ENCODE measurements at places on chromosomes 7 and 10.

DNA sequence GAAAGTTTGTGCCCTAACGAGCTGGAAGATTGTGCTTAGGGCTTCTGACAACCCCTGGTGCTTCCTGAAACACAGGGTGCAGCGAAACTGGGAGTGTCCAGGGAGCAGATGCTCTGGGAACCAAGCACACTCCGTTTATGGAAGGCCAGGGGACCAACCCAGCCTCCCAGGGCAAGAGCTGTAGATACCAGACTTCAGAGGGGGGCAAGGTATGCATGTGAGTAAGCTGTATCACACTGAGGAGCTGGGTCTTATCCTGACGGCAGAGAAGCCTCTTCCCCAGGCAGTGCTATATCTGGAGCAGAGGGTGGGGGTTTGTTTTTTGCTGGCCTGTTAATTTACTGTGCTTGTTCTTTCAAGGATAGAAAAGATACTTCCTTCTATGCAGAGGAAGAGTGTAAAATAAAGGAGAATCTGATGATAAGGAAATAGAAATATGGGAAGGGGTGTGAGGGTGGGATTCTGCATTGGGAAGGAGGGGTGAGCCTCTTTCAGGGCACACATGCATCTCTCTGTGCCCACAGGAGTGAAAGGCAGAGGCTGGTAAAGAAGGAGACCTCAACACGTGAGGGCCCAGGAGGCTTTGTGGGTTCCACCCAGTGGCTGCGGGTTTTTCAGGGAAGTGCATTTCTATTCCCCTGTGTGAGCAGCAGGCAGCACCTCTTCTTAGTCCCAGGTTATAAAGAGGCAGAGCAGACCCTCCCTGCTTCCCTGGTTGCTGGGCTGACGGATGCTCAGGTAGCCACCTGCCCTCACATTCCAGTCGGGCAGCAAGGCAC lies 314.1 kb downstream of the TCERG1L start:
- no peak for DNase-seq

DNA sequence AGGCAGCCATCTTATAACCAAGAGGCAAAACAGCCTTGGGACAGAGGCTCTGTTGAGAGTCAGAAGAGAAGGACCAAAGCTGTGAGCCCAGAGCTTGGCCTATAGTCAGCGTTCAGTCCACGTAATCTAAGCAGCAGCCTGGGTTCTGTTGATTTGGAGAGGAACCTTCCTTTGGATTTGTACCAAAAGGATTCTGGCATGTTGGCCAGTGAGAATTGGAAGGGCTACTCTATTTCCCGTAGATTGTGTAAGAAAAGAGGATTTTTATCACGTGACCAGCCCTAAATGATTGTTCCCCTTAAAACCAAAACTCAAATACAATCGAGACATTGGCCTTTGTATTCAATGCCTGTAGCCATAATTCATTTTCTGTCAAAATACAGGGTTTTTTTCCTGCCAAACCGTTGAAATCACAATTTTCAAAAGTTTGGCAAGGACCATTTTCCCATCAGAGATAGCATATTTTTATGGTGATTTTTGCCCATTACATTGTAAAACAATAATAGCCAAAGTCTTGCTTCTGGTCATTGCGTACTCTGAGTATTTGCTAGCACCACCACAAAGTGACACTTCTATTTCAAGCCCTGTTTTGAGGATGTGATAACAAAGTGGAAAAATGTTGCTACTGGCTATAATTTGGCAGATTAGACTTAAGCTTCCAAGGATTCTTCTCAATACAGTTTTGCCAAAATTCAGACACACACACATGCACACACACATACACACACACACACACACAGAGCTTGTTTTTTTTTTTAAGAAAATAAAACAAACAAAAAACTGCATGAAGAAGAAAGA lies 23.1 kb upstream of the BMPER start:
- no peak for DNase-seq

DNA sequence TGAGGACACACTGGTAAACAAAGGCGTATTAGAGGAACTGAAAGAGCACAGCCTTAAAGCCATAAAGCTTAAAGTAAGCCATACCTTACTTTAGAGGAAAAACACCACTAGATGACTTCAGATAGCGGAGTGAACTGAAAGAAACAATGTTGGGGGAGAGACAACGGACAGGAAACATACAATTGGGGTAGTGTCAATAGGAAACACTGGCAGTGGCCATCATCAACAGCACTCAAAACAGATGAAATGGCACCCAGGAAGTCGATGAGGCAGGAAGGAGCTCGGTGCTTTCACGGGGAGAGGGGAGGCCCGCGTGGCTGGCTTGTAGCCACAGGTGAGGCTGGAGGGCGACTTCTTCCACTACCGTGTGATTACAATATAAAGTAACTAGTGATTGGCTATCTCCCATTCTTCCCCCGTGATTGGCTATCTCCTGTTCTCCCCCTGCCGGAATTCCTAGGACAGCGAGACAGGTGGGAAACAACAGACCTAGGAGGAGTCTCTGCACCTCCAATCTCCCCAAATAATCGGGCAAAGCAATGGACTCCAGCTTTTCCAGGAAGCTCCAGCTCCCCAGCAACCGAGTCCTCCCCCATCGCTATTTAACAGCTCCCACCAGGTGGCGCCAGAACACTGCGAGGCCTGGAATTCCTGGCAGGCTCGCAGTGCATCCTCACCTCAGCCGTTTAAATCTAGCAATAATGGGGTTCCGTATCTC lies 2.4 kb upstream of the TAS2R38 start:
- DNase-seq = peak; percentile 47

DNA sequence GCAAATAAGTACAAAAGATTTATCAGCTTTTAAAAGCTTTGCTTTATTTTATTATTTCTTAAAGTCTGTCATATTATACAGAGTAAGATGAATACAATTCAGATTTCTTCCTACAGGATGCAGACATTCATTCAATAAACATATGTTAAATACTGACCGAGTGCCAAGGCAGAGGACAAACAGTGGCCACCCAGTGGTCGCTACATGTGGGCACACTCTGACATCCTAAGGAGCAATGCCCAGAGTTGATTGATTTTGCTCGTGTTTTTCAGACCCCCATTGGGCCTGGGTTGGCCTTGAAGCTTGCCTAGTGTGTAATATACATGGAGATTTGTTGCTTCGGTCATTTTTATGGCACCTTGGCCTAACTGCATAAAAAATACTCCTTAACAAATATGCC lies 201.2 kb downstream of the CCDC3 start:
- DNase-seq = no peak

- DNase-seq = peak; percentile 10
Measured at GRCh38 chr10:60032723-60033122, 126.4 kb upstream of the CCDC6 start.

DNA sequence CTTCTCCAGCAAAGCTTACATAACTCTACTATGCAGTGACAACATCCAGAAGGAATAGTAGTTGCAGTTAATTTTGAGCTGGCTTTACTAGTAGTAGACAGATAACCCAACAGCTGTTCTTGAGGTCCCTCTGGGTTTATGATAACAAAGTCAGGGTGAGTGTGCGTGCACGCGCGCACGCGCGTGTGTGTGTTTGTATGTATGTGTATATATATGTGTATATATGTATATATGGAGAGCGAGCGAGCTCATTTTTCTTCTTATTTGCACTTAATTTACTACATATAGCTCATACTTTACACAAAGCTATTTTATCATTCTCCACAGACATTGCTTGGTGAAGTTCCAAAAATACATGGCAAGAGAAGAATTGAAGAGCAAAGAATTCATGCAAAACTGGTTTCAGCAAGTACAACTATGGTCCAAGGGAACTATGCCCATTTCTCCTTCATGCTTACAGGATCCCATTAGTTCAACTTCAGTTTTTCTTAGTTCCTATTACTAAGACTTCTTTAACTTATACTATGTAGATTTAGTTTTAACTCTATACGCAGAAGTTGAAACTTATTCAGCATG lies 105.9 kb upstream of the TMEM168 start:
- DNase-seq = no peak

DNA sequence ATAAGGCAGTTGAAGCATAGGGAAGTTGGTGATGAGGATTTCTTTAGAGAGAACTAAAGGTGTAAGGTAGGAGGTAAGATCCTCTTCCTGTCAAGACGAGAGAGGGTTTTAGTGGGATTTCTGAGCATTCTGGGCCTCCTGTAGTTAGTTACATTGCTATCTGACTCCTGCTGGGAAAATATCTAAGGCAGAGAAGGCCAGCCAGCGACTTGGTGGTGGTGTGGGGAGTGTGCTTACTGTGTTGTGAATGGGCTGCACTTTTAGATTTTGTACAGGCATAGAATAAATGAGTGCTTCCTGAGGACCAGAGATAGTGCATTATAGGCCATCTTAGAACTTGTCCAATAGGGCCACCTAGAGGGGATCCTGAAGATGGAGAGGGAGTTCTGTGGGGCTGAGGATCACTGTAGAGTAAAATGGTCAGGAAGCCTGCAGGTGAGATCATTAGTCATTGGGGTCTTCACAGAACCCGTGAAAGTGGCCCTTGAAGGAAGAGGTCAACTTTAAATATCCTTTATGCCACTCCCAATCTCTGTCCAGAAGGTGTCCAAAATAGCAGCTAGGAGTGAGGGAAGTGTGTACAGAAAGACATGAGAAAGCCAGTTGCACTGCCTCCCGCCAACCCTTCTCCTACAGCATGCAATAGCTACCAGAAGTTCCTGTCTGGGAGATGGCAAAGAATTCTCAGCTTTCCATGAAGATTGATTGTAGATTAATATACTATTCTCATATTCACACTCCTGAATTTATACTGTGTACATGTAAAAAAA lies 266.6 kb downstream of the POLR1F start:
- no peak for DNase-seq

All from activated CD4-positive, alpha-beta T cell treated with anti-CD3 and anti-CD28 coated beads, Interleukin-2, amount 50 U/mL, for 4 hours (primary cell).